Bronchial epithelial cell (primary cell): ENCODE measurements at places on chromosomes 2 and 18. TPM values are rescaled to one million over a fixed set of nuclear protein-coding genes. Genes with fewer than 3 reads are reported as not detected.
A peak's percentile ranks its signal among the peaks of the same experiment; 100 is the strongest.

The CFAP221 gene
- 0.26 TPM in 1 of 2 replicates, not detected in the other for total RNA-seq

The ARHGAP25 gene
- 0.77 and 0.79 TPM in 2 replicates for total RNA-seq

The CNGA3 gene
- total RNA-seq = under 0.01 TPM in 1 of 2 replicates, not detected in the other

- peak; percentile 39 for DNase-seq
Measured at GRCh38 chr2:151614606-151615306, 119.5 kb downstream of the NEB start.

- no peak for DNase-seq
Measured at GRCh38 chr2:41930807-41931566, 116.8 kb upstream of the PKDCC start.

DNA sequence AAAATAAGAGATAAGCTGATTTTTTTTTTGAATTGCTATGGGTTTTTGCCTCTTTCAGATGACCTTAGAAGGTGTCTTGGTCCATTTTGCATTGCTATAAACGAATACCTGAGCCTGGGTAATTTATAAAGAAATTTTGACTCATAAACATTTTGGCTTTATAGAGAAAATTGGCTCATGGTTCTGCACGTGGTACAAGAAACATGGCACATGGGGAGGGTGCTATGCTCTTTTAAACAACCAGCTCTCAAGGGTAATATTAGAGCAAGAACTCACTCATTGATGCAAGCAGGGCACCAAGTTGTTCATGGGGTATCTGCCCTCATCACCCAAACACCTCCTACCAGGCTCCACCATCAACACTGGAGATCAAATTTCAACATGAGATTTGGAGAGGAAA, 408.8 kb downstream of the NUP35 start:
- DNase-seq = no peak

DNA sequence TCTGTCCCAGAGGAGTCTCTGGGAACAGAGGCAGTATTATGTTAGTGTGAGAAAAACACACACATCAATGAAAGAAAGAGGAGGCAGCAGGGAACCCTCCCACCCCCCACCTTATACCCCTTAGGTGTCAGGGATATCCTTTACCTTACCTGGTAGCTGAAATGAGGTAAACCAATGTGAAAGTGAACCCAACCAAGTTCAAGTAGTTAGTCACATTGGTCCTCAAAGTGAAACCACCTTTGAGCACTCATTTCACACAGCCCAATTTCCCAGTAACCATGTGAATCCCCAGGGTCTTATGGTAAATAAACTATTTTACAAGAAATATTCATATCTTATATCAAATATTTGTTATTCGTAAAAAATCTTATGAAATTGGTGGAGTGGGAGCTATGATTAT, 377.8 kb downstream of the LRATD1 start:
- no peak for DNase-seq
